ENCODE measurements at places on chromosomes 4 and X.

- DNase-seq, result no peak
Measured at GRCh38 chr4:172802032-172802431, 366.6 kb upstream of the GALNT7 start.

- no peak for DNase-seq
Measured at GRCh38 chrX:10109695-10110094, 47.1 kb upstream of the CLCN4 start.

- DNase-seq, result no peak
Measured at GRCh38 chr4:48639807-48640206, 140.3 kb downstream of the FRYL start.

DNA sequence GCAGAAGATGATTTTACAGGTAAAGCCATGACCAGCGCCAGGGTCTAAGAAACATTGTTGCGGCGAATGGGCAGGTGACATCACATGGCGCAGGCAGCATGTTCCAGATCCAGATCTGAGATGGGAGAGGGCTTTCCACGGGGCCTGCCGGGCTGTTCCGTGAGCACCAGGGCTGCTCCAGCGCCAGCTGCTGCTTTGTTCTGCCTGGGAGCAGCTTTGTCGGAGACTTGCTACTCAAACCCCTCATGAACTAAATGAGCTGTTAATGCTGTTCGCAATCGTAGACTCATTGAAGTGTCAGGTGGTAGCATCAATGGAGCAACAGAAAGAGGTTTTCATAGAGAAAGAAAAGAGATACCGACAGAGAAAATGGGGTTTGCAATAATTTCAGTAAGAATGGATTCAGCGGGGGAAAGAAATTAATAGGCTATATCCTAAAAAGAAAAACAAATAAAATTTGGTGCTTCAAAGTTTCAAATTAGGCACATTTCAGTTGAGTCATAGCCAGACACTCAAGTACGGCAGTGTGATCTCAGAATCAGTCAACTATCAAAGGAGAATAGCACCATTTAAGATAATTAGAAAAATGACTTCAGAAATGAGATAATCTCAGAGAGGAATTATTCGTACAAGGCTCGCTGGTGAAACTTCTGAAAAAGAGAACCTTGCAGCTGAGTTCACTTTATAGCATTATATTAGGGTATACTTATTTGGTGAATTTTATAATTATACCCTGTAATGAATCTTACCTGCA, 23.9 kb downstream of the SORBS2 start:
- DNase-seq, result no peak

DNA sequence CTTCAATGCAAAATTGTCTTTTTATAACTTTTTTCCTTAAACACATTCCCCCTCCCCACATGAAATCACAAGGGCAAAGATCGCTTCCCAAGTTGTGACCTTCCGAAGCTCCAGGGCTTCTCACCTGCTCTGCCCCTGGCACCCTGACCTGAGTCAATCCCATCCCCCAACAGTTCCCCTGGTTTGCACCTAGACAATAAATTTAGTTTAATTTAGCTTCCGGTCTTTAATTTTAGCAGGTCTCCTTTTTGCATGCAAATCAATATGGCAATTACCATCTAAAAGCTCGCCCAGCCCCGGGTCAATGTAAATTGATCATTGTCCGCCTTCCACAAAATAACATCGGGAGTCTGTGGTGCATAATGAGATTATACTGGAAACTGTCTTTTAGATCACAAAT, 6.8 kb downstream of the BCOR start:
- no peak for DNase-seq

GRCh38 chrX:149909324-149910177, 19.8 kb upstream of the HSFX4 start:
- no peak for DNase-seq

- no peak for DNase-seq
Measured at GRCh38 chr4:62849696-62850095, 1559.6 kb downstream of the TECRL start.

DNA sequence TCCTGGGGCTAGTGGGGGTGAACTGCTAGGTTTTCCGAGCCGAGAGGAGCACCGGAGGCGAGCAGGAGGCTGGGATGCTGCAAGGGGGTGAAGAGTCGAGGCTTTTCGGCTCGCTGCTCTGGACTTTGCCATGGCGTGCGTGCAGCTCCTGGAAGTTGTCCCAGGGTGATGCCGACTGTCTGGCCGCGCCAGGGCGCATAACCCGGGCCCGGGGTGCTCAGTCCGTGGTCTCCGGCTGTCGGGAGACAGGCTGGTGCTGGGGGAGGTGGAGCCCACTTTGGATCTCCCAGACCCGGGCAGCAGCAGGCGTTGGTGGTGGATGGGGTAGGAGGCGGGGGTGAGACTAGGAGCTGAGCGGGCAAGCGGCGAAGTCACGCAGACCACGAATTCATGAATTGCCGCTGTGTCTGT, 793 bp downstream of the GRIA3 start:
- DNase-seq, result no peak

DNA sequence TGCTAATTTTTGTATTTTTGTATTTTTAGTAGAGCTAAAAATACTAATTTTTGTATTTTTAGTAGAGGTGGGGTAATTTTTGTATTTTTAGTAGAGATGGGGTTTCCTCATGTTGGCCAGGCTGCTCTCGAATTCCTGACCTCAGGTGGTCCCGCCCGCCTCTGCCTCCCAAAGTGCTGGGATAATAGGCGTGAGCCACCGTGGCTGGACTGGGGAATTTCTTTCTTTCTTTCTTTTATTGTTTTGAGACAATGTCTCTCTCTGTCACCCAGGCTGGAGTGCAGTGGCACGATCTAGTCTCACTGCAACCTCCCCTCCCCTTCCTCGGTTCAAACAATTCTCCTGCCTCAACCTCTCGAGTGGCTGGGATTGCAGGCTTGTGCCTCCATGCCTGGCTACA, 83.0 kb downstream of the FAM193A start:
- peak; percentile 20 for DNase-seq

DNA sequence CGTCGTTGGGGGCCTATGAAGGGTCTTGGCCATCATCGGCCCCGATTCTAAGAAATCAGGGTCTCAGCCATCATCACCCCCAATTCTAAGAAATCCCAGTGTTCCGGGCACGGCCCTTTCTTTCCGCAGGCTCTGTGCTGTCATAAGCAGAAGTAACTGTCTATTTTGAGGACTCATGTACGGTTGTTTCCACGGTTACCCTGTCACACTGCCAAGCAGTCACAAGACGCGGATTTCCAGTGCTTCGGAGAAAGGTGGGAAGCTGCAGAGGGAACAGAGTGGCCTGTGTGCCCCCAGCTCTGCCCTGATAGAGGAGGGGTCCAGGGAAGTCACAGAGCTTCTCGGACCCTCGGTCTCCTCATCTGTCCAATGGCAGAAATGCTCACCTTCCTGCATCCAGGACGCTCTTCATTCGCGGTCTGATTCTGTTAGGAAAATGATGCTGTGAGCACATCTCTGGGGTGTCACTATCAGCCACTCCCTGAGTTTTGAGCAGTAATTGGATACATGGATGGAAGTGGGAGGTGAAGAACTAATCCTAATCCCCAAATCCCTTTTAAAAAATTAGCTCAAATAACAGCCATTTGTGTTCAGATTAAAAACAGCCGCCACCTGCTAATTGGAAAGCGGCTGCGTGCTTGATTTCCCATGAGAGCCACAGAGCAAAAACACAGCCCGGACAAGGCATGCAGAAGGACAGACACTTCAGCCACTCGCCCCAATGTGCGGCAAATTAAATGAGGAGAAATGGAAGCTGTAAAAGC, 73.1 kb downstream of the WFS1 start:
- DNase-seq, result no peak

- DNase-seq, result no peak
Measured at GRCh38 chrX:31366041-31366440, 294.2 kb upstream of the FTHL17 start.

DNA sequence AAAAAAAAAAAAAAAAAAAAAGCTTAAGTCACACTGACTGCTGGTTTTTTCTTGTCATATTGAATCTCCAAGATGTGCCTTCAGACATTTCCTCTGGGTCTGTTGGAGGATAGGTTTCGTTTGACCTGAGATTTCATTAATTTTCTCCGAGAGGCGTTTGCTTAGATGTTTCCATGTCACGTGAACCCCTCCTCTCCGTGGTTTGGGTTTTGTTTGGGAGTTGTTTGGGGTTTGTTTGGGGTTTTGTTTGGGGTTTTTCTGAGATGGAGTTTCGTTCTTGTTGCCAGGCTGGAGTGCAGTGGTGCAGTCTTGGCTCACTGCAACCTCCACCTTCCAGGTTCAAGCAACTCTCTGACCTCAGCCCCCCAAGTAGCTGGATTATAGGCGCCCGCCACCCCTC, 40.8 kb upstream of the DHRSX start:
- no peak for DNase-seq

DNA sequence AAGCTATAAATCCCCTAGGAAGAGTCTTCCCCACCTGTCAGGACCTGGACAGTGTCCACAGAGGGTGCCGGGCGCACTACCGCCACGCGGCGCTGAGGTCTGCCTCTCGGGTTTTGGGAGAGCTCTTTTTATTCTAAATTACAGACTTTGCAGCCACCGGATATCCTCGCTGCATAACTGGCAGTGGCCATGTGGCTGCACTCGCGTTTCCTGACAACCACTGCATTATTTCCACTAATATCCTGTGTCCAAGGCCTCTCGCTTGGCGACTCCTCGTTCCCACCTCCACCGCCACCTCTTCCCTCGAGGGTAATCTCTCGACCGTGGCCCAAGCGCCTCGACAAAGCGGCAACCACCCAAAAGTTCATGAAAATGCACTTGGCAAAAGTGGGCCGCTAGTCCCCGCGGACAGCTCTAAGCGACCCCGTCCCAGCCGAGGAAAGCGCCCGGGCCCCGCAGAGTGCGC, 512 bp upstream of the TMEM131L start:
- DNase-seq, result no peak

DNA sequence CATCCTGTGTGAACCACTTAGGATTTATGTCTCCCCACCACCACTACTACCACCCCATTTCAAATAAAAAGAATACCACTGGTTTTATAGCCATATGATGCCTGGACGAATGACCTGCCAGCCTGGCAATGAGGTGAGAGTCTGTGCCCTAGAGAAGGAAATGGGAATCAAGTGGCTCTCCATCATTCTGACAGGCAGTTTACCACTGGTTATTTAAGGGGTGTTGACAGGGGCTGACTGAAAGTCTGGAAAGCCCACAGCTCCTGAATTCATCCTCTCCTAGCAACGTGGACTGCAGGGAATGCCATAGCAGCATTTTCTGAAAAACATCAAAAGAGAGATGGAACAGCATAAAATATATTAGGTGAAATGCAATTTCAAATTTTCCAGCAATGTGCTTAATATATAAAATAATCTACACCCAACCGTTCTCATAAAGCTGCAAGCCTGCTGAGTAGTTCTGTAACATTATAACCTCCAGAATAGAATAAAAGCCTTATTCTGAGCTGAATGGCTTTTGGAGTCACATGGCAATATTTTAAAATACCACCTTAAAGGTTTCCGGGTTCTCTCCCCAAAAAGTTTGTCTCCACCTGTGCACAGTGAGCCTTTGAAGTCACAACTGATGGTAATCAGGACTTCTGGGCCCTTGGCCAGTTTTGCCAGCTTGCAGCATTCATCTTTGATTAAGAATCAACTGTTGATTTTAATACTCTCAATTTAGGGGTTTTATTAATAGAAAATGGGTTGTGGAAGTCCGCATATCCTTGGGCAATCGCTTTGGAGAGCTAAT, 121.5 kb downstream of the DCTD start:
- DNase-seq, result no peak

GRCh38 chr4:112321776-112322684, 24.9 kb downstream of the ALPK1 start:
- no peak for DNase-seq

- no peak for DNase-seq
Measured at GRCh38 chr4:128512767-128513322, 225.2 kb upstream of the PGRMC2 start.

GRCh38 chr4:152202415-152202814, 333.5 kb downstream of the FBXW7 start:
- DNase-seq, result no peak

DNA sequence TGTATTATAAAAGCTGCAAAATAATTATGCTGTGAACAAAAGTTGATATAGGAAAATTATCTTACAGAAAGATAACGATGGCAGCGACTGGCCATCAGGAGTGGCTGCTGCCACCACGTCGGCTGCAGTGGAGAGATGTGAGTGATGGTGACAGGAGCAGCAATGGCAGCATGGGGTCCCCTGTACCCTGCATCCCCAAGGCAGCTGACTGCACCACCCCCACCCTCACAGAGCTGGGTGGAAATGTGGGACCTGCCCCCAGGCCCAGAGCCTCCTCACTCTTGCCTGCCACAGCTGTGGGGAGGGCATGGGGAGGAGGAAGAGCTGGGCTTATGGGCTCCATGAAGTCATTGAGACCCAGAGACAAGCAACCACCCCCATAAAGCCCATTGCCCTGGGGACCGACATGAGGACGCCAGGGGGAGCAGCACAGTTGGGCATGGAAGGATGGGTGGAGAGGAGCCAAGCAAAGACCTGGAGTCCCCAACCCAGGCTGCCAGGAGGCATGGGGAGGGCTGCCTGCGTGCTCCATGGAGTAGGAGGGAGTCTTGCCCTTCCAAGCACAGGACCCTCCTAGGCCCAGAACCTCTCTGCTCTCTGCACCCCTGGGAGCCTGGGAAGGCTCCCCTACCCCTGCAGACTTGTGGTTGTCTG, 1090.5 kb downstream of the PCDH18 start:
- no peak for DNase-seq

DNA sequence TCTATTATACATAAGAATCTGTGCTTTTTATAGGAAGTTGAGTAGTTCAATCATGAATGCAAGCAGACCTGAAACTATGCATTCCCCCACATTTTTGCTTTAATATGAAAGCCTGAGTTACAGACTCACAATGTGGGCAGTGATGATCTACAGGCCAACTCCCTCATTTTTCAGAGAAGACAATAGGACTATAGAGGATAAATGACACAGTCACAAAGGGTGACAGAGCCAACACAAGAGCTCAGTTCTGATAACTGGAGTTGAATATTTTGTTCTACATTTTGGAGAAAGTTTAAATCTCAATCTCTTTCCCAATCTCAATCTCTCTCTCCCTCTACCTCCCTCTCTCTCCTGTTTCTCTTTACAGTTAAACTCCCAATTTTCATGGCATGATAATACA, 27.0 kb downstream of the MBNL3 start:
- no peak for DNase-seq

GRCh38 chr4:182504463-182504862, 261.3 kb downstream of the TENM3 start:
- no peak for DNase-seq

GRCh38 chr4:55866973-55867574, 13.6 kb downstream of the EXOC1 start:
- DNase-seq, result no peak

DNA sequence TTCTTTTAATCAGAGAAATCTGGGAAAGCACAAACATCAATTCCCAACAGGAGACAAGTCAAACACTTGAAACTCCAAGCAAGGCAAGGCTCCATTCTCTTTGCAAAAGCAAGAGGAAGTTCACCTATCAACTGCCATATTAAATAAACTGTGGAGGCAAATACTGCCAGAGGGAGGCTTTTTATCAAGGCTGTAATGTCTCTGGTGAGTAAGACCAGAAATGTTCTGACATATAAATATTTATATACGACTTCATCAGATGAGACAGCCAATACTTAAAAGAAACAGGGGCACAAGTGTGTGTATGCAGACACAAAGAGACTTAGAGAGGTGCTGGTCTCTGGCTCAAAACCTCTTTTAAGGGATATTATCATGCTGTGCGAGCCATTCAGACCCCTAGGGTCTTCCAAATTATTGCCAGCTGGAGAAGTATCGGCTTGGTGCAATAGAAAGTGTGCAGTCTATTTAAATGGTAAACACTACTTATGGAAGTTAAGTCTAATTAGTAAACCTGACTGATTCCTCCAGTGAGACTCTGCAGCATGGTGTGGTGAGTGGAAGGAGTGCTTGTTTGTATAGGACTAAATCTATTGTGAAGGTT, 24.4 kb downstream of the DCX start:
- DNase-seq, result no peak

Measured in mesenteric fat pad (tissue), 1 donor.